C1 segment of cervical spinal cord (tissue), 14 donors: ENCODE measurements at places on chromosomes 4 and X.

GRCh38 chrX:8969378-8969777 is 64.5 kb downstream of the FAM9B start:
- no peak for DNase-seq

- DNase-seq, result no peak
Observed at GRCh38 chrX:34341258-34341657, 209.1 kb upstream of the FAM47A start.

DNA sequence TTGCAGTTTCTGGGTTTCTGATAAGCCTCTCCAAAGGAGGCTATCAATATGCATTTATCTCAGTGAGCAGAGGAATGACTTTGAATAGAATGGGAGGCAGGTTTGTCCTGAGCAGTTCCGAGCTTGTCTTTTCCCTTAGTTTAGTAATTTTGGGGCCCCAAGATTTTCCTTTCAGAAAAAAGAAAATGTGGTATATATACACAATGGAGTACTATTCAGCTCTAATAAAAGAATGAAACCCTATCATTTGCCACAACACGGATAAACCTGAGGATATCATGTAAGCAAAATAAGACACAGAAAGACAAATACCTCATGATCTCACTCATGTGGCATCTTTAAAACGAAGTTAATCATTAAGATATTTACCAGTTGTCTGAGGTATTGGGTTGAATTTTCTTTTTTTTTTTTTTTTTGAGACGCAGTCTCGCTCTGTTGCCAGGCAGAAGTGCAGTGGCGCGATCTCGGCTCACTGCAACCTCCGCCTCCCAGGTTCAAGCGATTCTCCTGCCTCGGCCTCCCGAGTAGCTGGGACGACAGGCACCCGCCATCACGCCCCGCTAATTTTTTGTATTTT is 540 bp downstream of the ZNF721 start:
- no peak for DNase-seq

- no peak for DNase-seq
Observed at GRCh38 chr4:184441461-184442313, 32.7 kb downstream of the IRF2 start.

GRCh38 chrX:42943051-42943974 is 165.3 kb upstream of the PPP1R2C start:
- DNase-seq, result no peak

DNA sequence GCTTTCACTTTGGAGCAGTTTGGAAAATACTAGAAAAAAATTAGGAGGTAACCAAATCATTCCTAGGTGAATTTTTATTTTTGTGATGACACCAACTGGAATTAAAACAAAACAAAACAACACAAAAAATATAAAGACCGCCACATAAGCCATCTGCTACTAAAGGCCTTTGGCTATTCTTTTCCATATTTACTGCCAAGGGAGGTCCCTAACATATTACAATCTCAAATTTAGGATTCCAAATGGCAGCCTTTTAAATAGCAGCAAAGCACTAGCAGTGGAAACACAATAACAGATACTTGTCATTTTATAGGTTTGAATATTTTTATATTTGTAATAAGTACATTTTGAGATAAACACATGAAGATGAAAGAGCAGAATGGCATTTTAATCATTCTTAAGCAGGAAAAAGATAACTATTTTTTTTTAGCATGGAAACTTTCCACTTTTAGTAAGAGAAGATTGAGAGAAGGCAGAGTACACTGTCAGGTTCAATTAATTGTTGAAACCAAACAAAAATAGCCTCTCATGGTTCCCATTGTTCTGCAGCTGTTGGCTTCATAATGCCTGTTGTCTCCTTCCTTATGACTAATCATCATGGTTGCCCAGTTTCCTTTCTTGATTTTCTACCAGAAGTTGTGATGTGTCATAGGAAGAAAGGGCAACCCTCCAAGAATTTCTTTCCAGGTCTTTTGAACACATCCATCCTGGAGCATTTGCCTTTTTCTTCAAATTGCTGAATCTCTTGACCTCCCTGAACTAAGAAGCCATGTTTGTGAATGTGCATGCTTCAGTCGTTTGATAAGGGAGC is 219.0 kb upstream of the EMCN start:
- DNase-seq, result no peak

GRCh38 chr4:136484996-136485395 is 1047.3 kb downstream of the PCDH18 start:
- DNase-seq, result no peak

GRCh38 chrX:8204169-8204935 is 33.3 kb upstream of the VCX2 start:
- DNase-seq, result no peak

DNA sequence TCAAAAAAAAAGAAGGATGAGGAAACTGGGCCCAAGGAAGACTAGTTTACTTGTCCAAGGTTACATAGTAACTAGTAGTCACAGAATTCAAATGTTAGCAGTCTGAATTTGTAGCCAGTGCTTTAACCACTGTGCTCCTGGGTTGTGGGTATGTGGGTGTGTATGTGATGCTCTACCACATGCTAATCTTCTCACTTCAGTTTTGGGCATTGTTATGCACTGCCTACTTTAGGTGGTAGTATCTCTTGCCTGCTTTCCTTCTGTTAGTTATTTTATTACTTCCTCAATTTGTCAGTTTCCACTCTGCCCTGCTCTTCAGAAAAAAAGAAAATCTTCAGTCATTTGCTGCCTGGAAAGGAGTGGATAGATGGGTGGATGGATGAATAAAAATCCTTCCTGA is 219.2 kb downstream of the RPA4 start:
- DNase-seq, result no peak

GRCh38 chr4:98601708-98602107 is 56.7 kb downstream of the TSPAN5 start:
- DNase-seq, result no peak

DNA sequence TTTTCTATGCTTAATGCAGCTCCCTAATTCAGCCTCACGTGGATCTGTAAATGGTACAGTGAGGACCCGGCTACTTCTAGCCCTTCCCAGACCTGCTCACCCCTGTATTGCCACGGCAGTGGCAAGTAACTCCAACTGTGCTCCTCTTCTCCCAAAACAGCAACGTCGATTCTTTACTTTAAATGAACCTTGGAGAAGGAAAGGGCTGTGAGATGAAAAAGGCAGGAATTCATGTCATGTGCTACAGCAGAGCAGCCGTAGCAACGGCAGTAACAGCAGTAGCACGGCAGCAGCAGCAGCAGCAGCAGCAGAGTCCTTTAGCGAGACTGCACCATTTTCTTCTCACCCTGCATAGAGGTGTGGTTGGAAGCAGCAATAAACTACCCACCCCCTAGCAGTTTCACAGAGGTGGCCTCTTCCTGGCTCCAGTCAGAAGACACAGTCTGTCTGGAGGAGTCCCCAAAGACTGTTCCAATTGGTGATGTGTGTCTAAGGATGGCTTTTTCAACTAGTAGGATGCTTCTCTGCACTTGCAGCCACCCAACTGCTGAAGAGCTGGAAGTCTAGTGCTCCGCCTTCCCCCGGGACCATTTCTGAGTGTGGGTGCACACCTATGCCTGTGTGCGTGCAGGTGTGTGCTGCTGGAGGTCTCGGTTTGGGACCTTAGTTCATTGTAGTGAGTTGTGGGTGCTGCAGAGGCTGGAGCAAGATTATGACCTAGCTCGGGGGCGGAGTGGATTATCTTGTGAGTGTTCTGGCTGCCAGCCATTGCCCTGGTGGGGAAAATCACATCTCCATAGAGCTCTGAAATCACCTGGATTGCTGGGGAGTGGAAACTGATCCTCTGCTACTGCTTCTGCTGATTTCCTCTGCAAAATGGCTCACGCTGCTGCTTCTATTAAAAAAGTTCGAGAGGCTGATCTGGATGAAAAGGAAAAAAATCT is 67.2 kb downstream of the ANK2 start:
- no peak for DNase-seq

GRCh38 chrX:15567886-15568616 is 32.7 kb downstream of the ACE2 start:
- DNase-seq, result no peak

DNA sequence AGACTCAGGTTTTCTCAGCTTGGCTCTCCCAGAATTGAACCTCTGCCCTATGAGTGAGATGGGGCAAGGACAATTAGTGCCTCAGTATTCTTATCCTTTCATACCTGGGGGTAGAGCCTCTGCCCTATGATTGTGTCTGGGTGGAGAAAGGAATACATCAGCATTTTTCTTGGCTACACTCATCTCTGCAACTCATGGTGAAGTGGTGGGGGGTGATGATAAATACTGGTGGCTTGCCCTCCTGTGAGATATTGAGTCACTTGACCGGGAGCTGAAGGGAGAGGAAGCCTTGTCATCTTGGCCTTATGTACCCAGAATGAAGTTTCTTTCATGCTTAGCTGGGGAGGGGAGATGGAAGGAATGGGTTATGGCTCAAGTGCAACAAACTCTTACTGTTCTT is 71.3 kb upstream of the ENOX2 start:
- no peak for DNase-seq

DNA sequence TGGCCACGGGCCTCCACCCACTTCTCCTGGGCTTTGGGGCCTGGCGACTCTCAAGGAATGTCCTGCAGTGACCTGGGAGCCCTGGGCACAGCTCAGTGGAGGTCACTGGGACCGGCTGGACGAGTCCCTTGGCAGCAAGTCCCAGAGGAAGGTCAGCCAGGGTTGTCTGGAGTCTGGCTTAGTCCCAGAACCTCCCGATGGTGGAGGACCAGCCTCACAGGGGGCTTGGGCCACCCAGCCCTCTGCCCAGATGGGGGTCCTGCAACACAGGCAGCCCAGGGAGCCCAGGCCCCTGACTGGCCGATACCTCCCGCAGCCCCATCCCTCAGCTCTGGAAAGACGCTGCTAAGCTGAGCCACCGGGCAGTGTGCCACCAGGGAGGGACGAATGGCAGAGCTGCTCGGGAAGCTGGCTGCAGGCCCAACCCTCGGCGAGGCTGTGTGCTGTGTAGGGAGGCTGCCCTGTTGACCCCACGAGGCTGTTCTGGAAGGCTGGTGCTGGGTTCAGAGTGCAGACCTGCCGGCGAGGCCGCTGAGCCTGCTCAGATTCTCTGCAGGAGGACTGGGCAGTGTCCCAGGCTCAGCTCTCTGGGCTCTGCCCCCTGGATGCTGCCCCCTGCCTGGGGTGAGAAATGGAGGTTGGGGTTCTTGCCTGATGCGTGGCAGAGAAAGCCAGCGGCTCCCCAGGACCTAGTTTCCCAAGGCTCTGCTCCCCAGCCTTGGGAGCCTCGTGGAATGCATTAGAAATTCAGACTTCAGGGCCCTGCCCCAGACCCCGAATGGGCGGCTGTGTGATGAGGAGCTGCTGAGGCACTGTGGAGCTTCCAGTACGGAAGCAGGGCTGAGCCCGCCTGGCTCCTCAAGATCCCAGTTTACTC is 61.7 kb downstream of the ADRA2C start:
- DNase-seq, result peak; percentile 52

DNA sequence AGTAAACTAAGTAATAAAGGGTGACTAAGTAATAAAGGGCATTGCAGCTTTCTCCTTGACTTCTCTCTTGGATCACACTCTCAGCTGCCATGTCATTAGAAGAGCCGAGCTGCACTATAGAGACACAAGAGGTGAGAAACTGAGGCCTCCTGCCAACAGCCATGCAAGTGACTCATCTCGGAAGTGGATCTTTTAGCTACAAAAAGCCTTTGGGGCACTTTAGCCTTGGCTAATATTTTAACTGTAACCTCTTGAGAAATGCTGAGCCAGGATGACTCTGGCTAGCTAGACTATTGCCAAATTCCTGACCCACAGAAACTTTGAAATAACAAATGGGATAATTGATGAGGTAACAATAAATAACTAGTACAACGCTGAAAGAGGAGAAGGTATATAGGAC is 1.5 kb upstream of the NEIL3 start:
- DNase-seq, result peak; percentile 5

- no peak for DNase-seq
Observed at GRCh38 chrX:51802917-51803688, 59.9 kb downstream of the GSPT2 start.

GRCh38 chr4:98623126-98623802 is 35.1 kb downstream of the TSPAN5 start:
- no peak for DNase-seq

- DNase-seq, result no peak
Observed at GRCh38 chr4:185801471-185801870, 10.5 kb downstream of the SORBS2 start.

DNA sequence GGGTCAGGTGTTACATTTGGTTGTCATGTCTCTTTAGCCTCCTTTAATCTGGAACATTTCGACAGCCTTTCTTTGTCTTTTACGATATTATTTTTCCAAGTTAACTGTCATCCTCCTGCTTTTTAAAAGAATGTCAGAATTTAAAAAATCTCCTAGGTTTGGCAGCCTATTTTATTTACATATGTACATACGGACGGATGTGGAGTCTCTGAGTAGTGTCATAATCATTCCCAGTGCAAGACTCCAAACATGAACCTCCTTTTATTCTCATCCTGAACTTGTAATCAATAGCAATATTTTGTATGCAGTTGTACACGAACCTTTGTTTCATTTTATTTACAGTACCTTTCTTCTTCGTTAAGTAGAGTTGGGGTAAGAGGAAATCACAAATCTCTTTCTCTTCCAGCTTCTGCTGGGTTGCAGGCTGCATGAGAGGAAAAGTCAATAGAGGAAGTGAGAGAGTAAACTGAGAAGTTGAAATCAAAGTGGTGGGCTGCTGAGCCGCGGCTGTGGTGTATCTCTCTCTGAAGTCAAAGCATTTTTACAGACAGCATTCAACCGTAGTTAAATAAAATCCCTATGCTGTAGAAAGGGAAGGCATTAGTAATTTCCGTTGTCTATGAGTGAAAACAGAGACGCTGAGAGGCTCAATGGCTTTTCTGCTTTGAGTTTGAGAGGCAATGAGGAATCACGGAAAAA is 53.9 kb upstream of the RPS6KA3 start:
- no peak for DNase-seq

DNA sequence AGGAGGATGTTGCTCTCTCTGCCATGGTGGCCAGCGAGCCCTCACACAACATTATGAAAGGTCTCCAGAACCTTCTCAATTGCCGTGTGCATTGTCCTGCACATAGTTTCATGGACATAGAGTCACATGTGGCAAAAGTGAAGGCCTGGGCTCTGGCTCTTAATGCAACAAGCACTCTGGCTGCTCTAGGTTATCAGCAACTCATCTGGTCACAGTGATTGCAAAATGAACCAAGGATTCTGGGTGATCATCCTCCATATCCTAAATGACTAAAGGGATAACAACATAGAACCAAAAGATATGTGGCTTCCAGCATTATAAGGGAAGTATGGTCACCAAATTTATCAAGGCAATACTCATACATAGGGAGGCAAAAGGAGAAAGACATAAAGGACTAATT is 175.2 kb downstream of the MGST2 start:
- no peak for DNase-seq

DNA sequence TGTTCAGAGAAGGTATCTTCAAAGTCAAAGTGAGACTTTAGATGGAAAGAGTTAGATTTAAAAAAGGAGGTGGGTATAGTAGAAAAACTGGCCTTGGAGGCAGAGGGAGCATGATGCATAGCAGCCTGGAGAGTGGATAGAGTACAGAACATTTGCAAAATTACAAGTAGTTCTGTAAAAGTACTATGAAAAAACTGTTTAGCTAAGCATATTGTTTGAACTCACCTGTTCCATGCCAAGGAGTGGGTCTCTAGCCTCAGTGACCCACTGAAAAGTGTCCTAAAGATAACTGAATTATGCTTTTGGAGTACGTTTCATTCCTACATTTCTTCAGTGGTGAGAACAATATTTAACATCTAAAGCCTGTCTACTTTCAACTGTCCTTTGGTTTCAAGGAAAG is 218.9 kb downstream of the NAP1L3 start:
- DNase-seq, result no peak

GRCh38 chrX:68789966-68790365 is 38.9 kb upstream of the EFNB1 start:
- no peak for DNase-seq
